Fibroblast of the conjunctiva (primary cell): ENCODE measurements at places on chromosomes 6 and 20.
A peak's percentile ranks its signal among the peaks of the same experiment; 100 is the strongest.

- no peak for DNase-seq
These were observed 30.1 kb downstream of the CDS2 start for GRCh38 chr20:5156675-5157448.

GRCh38 chr6:89970609-89971337 is 76.5 kb downstream of the GJA10 start:
- peak; percentile 32 for DNase-seq

GRCh38 chr6:3741477-3741871 is 10.0 kb downstream of the PXDC1 start:
- no peak for DNase-seq

DNA sequence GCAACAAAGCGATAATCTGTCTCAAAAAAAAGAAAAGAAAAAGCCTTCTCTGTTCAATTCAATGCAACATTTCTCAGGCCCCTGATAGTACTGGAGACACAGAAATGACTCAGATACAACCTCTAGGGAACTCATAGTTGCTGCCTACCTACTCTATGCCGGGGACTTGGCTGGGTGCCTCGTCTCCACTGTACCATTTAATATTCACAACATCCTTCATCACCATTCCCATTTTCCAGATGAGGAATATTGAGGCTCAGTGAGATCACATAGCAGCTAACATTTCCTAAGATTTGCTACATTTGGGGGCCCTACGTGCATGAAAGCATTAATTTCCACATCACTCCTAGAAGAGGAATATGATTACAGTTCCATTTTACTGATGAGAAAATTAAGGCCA is 7.5 kb downstream of the NOL4L start:
- no peak for DNase-seq

GRCh38 chr20:3031524-3032147 is 11.8 kb upstream of the GNRH2 start:
- DNase-seq, result no peak

DNA sequence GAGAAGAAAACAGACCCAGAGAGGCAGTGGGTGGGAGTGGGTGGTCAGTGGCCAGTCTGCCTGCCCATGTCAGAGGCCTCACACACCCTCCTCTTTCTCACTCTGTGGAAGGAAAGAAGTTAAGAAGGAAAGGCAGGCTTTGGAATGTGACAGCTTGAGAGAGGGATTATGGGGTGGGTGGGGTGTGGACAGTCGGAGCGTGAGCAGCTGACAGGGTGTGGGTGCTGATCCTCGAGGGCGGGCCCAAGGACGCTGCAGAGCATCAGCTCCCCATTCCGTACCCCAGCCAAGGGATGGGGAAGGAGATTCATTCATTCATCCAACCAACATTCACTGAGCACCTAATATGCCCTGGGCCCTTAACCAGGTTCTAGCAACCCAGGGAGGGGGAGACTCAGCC is 4.8 kb downstream of the TGM6 start:
- no peak for DNase-seq

GRCh38 chr6:12709116-12709515 is 7.5 kb upstream of the PHACTR1 start:
- DNase-seq, result no peak

DNA sequence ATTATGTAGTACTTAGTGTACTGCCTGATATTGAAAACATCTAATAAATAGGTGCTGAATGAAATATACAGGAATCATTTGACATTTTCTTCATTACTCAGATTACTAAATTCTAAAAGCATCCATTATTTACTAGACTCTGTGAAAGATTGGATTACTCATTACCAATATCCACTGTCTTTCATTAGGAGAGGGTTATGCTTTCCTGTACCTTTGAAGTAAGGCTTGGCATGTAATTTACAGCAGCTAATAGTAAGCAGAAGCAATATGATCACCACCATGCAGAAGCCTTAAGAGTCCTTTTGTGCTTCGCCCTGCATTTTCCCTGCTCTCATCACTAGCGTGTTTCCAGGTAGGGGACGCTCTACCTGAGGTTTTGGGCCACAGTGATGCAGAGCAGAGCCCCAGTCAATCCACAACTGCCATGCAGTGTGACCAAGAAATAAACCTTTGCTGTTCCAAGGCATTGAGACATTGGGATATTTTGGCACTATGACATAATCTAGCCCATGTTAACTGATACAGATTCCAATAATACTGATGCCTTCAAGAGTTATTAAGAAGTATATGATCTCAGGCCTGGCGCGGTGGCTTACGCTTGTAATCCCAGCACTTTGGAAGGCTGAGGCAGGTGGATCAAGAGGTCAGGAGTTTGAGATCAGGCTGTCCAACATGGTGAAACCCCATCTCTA is 502.8 kb upstream of the MARCKS start:
- no peak for DNase-seq

GRCh38 chr6:143629104-143630080 is 48.4 kb upstream of the PHACTR2 start:
- DNase-seq, result no peak

DNA sequence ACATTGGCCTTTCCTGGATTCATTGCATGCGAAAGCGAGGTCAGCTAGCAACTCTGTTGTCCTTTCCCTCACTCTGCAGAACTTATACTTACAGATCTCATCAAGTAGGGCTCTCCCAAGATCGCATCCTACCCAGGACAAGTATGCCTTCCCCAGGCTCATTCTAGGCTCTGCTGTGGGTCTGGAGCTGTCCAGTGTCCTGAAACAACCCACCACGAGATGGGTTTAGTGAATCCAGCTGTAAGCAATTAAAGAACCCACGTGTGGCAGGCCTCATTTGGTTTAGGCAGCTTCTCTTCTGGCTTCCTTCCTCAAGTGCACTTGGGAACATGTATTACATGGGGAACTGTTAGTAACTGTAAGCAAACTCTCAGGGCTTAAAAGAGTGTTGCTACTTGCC is 406.5 kb upstream of the CHD6 start:
- DNase-seq, result no peak

DNA sequence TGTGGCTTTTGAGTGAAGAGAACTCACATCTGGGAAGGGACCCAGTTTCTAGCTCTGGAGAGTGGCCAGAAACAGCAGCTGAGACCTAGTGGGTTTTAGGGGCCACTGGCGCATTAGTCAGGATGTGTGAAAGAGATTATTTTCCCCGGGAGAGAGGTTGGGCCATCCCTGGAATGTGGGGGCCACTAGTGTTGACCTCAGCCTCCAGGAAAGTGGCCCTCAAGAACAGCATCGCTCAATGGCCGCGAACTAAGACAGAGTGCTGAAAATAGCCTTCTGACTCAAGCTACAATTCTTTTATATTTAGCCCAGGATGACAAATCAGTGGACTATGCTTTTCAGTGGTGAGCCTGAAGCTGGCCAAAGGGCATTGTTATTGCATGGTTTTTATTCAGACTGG is 210.4 kb upstream of the RNF24 start:
- DNase-seq, result peak; percentile 79

- no peak for DNase-seq
These were observed 7.8 kb downstream of the TCF15 start for GRCh38 chr20:602111-602970.
